Occipital lobe (tissue), 3 donors: ENCODE measurements at places on chromosomes 7 and 10. TPM values are rescaled to one million over a fixed set of nuclear protein-coding genes. Genes with fewer than 3 reads are reported as not detected.

The HOXA5 gene
- not detected for total RNA-seq

The LBX1 gene
- total RNA-seq: not detected

The SHTN1 gene
- 54.1 TPM for total RNA-seq

The VPS37D gene
- 21.5 TPM for total RNA-seq
